ENCODE measurements at places on chromosomes 1 and 21.

DNA sequence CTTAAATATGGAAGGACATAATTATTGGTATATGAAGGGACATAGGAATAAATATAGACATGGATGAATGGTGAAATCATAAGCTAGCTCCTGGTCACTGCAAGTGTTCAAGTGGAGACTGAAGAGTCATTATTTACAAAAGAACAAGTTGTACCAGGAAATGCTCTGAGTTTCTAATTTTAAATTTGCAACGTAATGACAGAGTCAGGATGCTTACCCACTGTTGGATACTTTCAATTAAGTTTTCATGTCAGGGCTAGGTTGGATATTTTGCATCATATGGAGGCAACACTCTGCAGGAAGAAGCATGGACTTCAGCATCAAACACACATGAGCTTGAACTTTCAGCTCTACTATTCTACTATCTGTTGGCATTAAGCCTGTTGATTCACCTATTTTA lies 499.6 kb upstream of the C1orf87 start:
- DNase-seq, result no peak

DNA sequence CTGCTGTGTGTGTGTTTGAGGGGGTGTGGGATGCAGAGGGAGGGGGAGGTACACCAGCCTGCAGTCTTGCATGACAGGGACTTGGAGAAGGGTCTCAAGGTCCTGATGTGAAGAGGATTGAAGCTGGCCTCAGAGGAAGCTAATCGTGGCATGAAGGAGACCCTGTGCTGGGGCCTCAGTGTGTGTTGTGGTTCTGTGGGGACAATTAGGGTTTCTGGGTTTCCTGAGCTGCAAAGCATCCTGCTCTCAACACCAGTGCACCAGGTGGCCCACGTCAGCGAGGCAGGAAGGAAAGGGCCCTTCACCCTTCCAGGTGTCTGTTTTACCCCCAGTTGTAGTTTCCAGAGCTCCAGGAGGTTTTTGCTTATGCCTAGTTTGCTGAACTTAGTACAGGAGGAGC lies 52.8 kb downstream of the TENT5C start:
- DNase-seq, result peak; percentile 86

GRCh38 chr21:29382030-29382654 lies 83.4 kb downstream of the BACH1 start:
- no peak for DNase-seq

DNA sequence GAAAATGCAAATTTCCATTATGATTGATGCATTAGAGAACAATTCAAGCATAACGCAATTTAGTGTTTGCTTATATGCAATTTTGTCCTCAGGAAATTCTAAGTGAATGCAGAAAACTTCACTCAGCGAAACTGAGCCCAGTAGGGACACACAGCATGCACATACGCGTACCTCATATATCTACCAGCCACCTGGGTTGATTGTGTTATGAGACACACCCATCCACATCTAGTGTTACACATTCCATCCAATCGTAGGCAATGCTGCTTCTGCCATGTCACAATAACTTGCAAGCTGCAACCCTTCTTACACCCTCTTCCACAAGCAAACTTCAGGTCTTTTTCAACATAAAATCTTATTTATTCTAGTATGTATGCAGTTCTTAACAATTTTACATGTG lies 312.9 kb downstream of the HHAT start:
- DNase-seq, result no peak

GRCh38 chr1:65963156-65963888 lies 170.6 kb downstream of the PDE4B start:
- peak; percentile 15 for DNase-seq

GRCh38 chr1:58325866-58326265 lies 220.7 kb downstream of the OMA1 start:
- no peak for DNase-seq

GRCh38 chr1:99270646-99271045 lies 6.4 kb downstream of the PLPPR4 start:
- no peak for DNase-seq

Data from RPMI8226 (cell line).